ENCODE measurements at places on chromosomes 3 and 15.

DNA sequence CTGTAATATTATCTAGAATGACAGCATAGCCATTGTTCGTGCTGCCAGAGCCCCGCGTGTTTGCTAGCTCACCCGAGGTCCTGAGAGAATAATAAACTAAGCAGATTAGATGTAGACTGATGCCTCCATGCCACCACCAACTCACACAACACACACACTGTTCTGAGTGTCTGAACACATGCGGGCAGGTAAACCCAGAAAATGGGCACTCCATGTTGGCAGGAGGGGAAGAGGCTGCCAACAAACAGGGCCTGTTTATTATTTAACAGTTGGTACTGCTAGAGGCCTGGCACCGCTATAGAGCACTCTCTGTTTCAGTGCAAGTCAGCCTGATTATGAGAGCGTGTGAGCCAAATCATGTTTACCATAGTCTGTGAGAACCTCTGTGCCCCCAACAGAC lies 299.0 kb downstream of the ZBTB20 start:
- no peak for DNase-seq

GRCh38 chr3:41932464-41932863 lies 29.4 kb downstream of the ULK4 start:
- DNase-seq, result no peak

- DNase-seq, result no peak
These were observed 715 bp upstream of the SCAPER start for GRCh38 chr15:76905855-76906254.

DNA sequence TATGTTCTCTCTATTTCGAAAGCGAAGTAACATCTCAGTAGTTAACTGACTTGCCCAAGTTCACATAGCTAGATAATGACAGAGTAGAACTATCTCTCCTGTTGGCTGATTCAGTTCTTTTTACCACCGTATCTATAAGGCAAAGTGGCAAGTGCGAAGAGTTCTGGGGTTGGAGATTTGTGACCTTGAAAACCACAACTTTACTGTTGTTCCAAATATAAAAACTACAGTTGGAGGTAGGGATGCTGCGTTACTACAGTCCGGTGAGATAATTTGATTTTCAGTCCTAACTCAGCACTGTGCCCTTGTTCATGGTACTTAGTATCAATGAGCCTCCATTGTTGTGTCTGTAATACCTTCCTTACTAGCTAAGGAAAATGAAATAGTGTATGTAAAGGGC lies 71.2 kb upstream of the GOLGA8B start:
- no peak for DNase-seq

DNA sequence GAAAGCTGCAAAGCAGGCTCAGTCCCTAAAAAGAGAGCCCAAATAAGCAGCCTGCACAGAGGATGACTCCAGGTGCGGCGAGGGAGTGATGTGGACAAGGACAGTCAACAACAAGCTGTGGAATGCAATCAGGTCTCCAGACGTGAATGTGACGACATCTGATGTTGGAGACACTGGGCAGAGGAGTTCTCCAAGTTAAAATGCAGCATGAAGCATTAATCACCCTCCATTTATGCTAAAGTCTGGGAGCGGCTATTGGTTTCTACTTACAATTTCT lies 316.7 kb downstream of the FGF12 start:
- DNase-seq, result no peak

GRCh38 chr15:69119001-69119400 lies 41.4 kb upstream of the GLCE start:
- no peak for DNase-seq

DNA sequence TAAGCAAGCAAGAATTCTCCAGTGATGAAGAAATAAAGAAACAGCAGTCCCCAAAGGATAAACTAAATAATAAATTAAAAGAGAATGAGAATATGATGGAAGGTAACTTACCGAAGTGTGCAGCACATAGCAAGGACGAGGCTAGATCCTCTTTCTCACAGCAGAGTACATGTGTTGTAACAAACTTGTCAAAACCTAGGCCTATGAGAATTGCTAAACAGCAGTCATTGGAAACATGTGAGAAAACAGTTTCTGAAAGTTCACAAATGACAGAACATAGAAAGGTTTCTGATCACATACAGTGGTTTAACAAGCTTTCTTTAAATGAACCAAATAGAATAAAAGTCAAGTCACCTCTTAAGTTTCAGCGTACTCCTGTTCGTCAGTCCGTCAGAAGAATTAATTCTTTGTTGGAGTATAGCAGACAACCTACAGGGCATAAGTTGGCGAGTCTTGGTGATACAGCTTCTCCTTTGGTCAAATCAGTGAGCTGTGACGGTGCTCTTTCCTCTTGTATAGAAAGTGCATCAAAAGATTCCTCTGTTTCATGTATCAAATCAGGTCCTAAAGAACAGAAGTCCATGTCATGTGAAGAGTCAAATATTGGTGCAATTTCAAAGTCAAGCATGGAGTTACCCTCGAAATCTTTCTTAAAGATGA lies 4.5 kb upstream of the SCG5 start:
- DNase-seq, result no peak

DNA sequence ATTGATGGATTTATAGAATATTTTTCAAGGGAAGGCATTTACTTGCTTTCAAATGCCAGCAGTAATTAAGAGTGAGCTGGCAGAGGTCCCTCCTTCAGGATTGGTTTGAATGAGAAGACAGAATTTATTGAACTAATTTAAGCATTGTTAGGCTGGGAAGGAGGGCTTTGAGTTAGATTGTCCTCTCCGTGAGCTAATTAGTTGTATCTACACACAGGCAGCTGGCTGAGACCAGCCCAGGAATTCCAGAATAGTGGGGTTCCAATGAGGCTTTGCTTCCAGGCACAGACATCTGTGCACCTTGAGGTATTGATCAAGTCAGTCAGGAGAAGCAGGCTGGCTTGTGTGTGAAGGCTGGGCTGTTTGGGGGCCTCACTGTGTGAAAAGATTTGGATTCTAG lies 124.0 kb upstream of the WNT5A start:
- DNase-seq, result no peak

DNA sequence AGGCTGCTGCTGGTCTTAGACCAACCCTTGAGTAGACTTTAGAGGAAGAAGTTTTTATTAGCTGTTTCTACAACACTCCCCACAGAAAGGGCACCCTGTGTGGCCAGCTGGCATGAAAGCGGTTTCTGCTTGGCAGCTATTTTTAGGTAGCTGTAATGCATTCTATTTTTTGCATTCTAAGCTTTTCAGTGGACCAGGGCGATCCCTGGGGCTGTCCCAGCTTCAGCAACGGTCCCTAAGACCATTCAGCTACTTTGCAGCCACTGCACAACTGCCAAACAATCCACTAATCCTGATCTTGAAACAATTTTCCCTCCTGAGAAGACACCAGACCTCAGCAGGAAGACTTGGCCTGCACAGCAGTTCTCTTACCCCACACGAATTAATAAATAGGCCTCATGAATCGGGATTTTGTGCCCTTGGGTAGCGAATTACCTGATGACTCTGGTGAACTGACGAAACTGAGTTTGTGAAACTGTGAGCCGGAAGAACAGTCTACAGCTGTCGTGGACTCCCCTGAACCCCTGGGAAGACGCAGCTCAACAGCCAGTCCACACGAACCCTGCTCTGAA lies 14.6 kb upstream of the TFRC start:
- no peak for DNase-seq

DNA sequence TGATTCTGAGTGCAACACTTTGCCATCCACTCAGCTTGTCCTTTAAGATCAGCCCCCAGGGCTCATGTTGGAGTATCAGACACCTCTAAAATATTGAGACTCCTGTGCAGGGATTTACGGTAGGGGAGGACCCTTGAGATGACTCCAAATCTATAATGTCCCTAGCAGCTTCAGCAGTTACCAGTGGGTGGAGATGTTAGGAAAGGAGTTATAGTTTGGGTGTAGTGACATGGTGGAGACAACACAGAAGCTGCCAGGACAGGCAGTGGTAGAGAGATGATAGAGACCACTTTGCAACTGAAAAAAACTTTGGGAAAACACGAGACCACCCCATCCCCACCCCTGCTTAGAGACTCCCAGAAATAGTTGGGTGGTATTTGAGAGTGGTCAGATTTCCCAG lies 43.3 kb upstream of the GSK3B start:
- DNase-seq, result no peak

GRCh38 chr3:186216900-186217819 lies 108.3 kb upstream of the ETV5 start:
- no peak for DNase-seq

Data from T follicular helper cell (primary cell).